ENCODE measurements at places on chromosomes 7 and 10.

- peak; percentile 60 for DNase-seq
Observed at GRCh38 chr7:141053626-141054025, 20.2 kb upstream of the TMEM178B start.

DNA sequence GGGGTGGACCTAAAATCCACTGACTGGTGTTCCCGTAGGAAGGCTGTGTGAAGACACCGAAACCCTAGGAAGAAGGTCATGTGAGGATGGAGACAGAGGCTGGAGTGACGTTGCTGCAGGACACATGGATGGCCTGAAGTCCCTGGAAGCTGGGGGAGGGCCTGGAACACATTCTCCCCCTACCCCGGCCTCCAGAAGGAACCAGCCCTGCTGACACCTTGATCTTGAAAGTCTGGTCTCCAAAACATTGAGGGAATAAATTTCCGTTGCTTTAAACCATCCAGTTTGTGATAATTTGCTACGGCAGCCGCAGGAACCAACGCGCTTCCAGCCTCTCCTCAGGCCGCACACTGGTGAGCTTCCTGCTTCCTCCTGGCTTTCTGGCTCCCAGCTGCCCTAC is 288.2 kb downstream of the GLRX3 start:
- no peak for DNase-seq

DNA sequence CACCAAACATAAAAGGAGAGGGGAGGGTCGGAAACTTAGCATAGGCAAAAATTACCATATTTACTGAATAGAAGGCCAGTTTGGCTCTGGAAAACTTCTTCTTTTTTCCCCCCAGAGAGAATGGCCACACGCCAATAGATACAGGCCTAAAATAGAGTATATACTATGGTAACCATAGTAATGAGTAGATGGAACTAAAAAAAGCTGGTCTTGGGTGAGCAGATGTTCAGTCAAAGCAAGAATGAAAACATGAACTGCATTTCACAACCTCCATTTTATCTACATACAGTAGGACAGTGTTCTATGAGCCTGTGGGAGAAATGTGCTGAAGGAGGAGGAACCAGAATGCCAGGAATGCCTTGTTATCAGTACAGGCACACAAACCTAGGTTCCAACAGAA is 141.7 kb upstream of the SEMA3A start:
- no peak for DNase-seq

- DNase-seq = no peak
Observed at GRCh38 chr7:106138776-106139175, 26.7 kb upstream of the SYPL1 start.

GRCh38 chr10:37774351-37774750 is 83.1 kb downstream of the ZNF248 start:
- DNase-seq = no peak

- no peak for DNase-seq
Observed at GRCh38 chr10:47404937-47405336, 20.8 kb upstream of the ZNF488 start.

- DNase-seq = peak; percentile 30
Observed at GRCh38 chr10:115093286-115093775, at the start of gene ATRNL1. Gene ATRNL1 (plus strand): TSS chr10:115093365. CDS start chr10:115093751, 386 bp downstream.

GRCh38 chr7:1539181-1539881 is 8.8 kb downstream of the MAFK start:
- no peak for DNase-seq

- no peak for DNase-seq
Observed at GRCh38 chr10:8577686-8578085, 523.2 kb downstream of the GATA3 start.

DNA sequence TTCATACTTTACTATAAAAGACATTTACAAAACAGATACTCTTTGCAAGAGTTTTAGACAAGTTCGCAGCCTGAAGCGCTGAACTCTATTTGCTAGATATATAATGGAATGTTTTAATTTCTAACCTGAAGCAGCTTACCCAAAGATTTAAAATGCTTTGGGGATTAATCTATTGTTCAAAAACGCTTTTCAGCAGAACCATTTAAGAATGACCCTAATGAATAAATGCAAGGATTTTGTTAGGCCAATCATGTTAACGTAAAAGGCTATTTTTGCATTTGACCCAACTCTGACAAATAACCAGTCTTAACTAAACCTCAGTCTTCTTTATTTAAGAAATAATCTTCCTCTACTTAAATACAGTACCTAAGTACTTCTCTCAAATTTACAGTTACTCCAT is 406.7 kb upstream of the POT1 start:
- no peak for DNase-seq

DNA sequence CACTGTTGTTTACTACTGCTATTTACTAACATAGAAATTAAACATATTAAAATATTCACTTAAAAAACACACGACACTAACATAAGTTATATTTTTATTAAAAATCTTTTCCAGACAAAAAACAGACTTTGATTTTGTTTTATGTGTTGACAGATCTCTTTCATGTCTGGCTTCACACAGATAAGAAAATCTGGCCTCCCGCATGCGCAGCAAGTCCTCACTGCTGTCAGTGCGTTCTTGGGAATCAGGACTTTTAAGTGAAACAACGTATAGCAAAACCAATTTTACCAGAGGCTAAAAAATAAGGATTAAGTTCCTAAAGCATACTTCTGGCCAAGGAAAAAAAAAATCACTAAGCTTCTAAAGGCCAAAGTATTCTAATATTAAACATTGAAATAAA is 1.2 kb upstream of the IDI1 start:
- DNase-seq = no peak

GRCh38 chr7:55246171-55246570 is 119.0 kb upstream of the LANCL2 start:
- DNase-seq = no peak

GRCh38 chr7:135925210-135925609 is 51.9 kb downstream of the MTPN start:
- no peak for DNase-seq

DNA sequence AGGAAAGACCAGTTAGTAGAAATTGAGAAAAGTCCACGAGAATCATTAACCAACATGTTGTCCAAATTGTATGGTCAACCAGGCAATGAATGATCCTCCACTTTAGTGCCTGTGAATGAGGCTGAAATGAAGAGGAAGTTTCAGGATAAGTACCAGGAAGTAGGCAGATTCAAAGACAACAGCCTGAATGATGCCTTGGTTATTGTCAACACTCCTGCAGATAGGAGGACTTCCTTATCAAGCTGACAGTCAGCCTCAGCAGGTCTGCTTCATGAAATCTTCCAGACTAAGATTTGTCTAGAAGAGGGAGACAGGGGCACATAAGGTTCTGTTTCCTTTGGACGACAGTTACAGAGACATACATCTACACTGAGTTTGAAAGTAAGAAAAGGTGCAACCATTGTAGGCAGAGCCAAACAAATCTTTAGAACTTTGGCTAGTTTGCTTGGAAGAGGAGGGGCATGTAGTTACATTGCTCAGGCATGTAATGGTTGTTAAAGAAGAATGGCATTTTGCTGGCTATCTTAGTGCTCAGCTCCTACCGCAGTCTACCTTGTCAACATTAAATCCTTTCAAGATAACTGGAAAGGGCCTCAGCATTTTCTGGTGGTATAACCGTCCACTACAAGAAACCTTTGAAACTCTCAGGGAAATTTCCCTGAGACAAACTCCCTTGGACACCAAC is 81.4 kb downstream of the ABI1 start:
- no peak for DNase-seq

GRCh38 chr7:2104107-2104710 is 128.5 kb downstream of the MAD1L1 start:
- DNase-seq = peak; percentile 88

DNA sequence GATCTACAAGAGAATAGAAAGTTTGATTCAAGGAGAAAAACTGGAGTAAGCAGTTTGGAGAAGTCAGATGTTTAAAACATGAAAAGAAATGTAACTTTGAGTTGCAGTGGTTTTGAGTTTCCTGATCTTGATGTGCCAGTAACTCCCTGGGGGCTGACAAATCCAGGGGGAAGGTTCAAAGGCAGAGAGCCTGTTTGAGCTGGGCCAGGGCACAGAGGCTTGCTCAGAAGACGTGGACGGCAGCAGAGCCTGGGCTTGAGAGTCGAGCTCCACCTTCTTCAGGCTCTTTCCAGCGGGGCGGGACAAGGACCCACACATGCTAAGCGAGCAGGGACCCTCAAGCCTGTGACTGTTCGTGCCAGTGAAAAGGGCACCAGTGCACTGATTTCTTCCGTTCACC is 176.2 kb downstream of the MGMT start:
- DNase-seq = no peak

DNA sequence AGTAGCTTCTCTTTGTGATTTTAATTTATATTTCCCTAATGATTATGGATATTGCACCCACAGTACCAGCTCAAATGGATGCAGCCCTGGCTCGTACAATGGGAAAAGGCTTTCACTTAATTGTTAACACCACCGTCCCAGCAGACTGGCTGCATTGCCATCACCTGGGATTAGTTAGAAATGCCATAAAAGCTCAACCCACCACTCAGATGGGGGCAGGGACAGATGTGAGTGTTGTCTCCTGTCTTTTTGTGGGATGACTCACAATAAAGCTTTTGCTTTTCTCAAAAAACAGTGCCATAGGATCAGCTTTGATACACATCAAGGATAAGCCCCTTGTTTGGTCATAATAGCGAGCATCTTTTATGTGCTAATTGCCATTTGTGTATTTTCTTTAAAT is 729.1 kb downstream of the TNS3 start:
- no peak for DNase-seq

DNA sequence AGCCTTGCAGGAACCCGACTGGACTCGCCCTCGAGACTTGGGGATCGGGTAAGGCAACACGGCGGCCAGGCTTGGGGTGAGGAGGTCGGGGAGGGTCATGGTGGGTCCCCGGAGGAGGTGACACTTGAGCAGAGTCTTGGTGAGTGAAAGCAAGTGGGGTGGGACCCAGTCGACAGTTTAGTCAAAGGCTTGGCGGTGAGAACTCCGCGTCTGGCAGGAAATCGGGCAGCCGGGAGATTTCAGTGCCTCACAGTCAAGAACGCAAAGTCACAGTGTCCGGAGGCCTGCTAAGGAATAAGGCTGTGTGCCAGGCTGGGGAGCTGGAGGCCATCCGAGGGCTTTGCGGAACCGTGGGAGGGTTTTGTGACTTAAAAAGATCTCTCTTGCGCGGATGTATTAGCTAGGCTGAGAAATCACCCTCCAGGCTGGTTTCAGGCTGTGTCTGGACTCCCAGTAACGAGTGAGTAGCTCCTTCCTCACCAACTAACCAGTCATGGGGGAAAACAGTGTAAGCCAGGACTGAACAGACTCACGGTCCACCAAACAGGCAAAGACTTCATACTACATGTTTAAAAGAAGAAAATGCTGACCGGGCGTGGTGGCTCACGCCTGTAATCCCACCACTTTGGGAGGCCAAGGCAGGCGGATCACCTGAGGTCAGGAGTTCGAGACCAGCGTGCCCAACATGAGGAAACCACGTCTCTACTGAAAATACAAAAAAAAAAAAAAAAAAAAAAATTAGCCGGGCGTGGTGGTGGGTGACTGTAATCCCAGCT is 613 bp downstream of the AP5Z1 start:
- no peak for DNase-seq

GRCh38 chr10:70820976-70821750 is 5.4 kb downstream of the SGPL1 start:
- no peak for DNase-seq

DNA sequence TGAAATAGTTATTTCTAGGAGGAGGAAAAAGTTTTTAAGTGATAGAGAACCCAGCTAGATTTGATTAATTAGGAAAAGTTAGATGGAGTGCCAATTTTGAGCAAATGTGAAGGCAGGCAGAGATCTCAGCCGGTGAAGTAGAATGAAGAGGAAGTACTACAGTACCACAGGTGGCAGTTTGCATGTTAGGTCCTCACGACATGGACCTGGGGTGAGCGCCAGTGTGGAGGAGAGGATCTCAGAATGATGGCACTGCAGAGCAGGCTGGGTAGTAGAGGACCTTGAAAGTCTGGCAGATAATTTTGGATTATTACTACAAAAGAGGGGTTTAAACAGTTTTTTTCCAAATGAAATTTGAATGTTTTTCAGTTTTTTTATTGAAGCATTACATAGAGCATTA is 81.1 kb downstream of the GNAI1 start:
- no peak for DNase-seq

DNA sequence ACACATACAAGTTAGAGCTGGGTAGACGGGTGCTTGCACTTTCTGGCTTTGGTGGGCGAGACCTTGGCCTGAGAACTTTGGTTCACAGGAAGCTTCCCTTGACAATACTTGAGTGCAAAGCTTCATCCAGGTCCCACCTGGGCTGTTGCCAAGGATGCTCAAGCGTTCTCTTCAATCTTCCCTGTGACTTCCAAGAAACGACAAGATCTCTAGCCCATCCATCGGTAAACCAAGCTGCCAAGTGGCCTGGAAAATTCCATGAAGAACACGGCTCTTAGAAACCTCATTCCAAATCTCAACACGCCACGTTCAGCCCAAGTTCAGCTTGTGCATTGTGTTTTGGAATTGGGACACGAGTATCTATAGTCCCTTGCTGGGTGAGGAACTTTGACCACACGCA is 84.7 kb downstream of the CHST15 start:
- no peak for DNase-seq

DNA sequence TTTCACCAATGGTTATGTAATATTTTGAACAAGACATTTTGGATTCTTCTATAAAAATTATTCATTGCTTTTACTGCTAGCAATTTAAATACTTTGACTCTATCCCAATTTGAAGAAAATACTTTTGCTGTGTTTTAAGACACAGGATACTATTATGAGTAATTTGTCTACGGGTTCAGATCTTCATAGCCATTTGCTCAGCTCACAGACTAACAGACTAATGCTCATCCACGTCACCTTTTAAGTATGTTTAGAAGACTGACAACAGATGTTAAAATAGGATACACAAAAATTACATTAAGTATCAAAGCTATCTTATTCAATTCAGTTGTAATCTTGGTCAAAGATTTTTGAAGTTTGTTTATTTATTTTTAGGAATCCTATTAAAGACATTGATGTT is 251.3 kb upstream of the CHRM2 start:
- no peak for DNase-seq

DNA sequence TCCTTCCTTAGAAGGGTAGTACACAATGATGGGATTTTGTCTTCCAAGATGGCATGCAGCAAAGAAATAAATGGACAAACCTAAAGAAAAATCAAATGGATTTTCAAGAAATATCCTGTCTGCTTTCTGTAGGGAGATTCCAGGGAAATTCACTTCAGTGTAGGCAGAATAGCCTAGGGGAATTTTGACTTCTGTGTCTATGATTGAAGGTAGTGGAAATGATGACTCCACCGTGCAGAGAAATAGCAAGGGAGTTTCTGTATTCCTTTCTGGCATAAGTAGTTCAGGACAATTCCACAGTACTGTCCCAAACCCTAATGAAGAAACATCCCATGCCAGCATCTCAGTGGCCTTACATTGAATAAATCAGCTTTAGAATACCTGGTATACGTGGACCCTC is 9.5 kb downstream of the ATOH7 start:
- no peak for DNase-seq

Measured in stimulated activated CD8-positive, alpha-beta memory T cell treated with anti-CD3 and anti-CD28 coated beads, Interleukin-4, amount 100 ng/mL, for 48 hours (primary cell).